ENCODE measurements at places on chromosomes 11 and 22. TPM values are rescaled to one million over a fixed set of nuclear protein-coding genes. Genes with fewer than 3 reads are reported as not detected.
A peak's percentile ranks its signal among the peaks of the same experiment; 100 is the strongest.

Gene C11orf86
- total RNA-seq = not detected

- no peaks in the 10 kb centered on the region for H3K27me3 ChIP-seq
- no peak overlapping the region for H3K27ac ChIP-seq
- no peak overlapping the region for H3K4me3 ChIP-seq
- DNase-seq = no peak
These were observed 1569.8 kb upstream of the TENM4 start for GRCh38 chr11:81010631-81011030.

GRCh38 chr11:119712459-119713358 is 16.3 kb downstream of the NECTIN1 start:
- H3K4me1 ChIP-seq = peaks cover 6% of the 10 kb centered on the region
- H3K36me3 ChIP-seq = no peaks in the 10 kb centered on the region
- no peak overlapping the region for H3K27ac ChIP-seq
- DNase-seq = no peak
- peaks cover 12% of the 10 kb centered on the region for H3K27me3 ChIP-seq

Gene OR10A2
- not detected for total RNA-seq

Gene NUDT22
- 69.8 TPM for total RNA-seq

Gene CYTH4
- 60.5 TPM for total RNA-seq

GRCh38 chr11:1478544-1478943 is 8.0 kb downstream of the MOB2 start:
- H3K27ac ChIP-seq = no peak overlapping the region
- H3K4me3 ChIP-seq = no peak overlapping the region
- H3K27me3 ChIP-seq = no peaks in the 10 kb centered on the region
- peaks cover 9% of the 10 kb centered on the region for H3K36me3 ChIP-seq
- no peaks in the 10 kb centered on the region for H3K4me1 ChIP-seq

- H3K36me3 ChIP-seq = no peaks in the 10 kb centered on the region
- no peak overlapping the region for H3K4me3 ChIP-seq
- DNase-seq = peak; percentile 17
- H3K27ac ChIP-seq = no peak overlapping the region
- peaks cover 2% of the 10 kb centered on the region for H3K27me3 ChIP-seq
These were observed 365.7 kb upstream of the CADM1 start for GRCh38 chr11:115869780-115870431.

GRCh38 chr11:30245621-30246020 is 14.8 kb downstream of the FSHB start:
- H3K4me3 ChIP-seq = no peak overlapping the region
- H3K27ac ChIP-seq = no peak overlapping the region
- H3K4me1 ChIP-seq = no peaks in the 10 kb centered on the region

Gene PGA3
- not detected for total RNA-seq

DNA sequence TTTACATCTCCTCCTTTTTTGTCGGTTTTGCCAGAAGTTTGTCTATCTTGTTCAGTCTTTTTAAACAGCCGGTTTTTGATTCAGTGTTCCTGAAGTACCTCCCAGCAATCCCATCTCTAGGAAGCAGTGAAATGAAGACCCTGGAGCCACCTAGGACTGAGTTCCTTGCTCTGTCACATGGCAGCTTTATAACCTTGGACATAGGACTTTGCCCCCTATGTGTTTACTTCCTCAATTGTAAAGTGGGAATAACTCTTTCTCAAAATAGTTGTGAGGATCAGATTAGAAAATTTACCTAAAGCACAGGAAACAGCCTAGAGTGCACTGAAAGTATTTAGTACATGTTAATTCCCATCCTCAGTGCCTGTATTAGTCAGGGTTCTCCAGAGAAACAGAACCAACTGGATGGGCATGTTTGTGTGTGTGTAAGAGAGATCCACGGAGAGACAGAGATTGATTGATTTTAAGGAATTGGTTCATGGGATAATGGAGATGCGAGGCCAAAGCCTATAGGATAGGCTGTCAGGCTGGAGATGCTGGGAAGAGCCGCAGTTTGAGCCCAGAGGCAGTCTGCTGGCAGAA is 20.0 kb downstream of the FAM83F start:
- H3K36me3 ChIP-seq = no peaks in the 10 kb centered on the region
- H3K27ac ChIP-seq = no peak overlapping the region
- no peak overlapping the region for H3K4me3 ChIP-seq

DNA sequence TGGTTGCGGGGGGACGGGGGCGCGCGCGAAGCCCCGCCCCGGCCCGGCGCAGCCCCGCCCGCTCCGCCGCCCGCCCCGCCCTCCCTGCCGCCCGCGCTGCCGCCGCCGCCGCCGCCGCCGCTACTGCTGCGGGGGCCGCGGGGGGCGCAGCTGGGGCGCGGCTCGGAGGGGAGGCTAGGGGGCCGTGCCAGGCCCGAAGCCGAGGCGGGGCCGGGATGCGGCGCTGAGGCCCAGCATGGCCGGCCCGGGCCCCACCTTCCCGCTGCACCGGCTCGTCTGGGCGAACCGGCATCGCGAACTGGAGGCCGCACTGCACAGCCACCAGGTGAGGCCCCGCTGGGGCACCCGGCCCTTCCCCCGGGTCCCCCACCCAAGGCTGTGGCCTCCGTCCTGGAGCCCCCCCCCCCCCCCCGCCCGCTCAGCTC is at the start of gene ANKRD13D:
Gene ANKRD13D (plus strand): TSS at position 78 of the 425 bp plus-strand sequence. CDS start 158 bp downstream, at position 236.
- DNase-seq = no peak
- peak within 1 kb of the TSS; percentile 97 for H3K27ac ChIP-seq
- H3K36me3 ChIP-seq = peaks cover 39% of the 10 kb centered on the region
- peak within 1 kb of the TSS; percentile 88 for H3K4me3 ChIP-seq
- peaks cover 67% of the 10 kb centered on the region for H3K4me1 ChIP-seq
- H3K27me3 ChIP-seq = no peaks in the 10 kb centered on the region

GRCh38 chr11:117045956-117046355 is 52.3 kb downstream of the SIK3 start:
- no peak overlapping the region for H3K4me3 ChIP-seq
- no peak for DNase-seq
- peaks cover 5% of the 10 kb centered on the region for H3K36me3 ChIP-seq

GRCh38 chr11:57785072-57785471 is 23.5 kb downstream of the CTNND1 start:
- no peak for DNase-seq
- H3K27me3 ChIP-seq = no peaks in the 10 kb centered on the region
- no peak overlapping the region for H3K27ac ChIP-seq
- no peaks in the 10 kb centered on the region for H3K4me1 ChIP-seq
- no peaks in the 10 kb centered on the region for H3K36me3 ChIP-seq
- H3K4me3 ChIP-seq = no peak overlapping the region

Gene RAG2
- total RNA-seq = not detected

DNA sequence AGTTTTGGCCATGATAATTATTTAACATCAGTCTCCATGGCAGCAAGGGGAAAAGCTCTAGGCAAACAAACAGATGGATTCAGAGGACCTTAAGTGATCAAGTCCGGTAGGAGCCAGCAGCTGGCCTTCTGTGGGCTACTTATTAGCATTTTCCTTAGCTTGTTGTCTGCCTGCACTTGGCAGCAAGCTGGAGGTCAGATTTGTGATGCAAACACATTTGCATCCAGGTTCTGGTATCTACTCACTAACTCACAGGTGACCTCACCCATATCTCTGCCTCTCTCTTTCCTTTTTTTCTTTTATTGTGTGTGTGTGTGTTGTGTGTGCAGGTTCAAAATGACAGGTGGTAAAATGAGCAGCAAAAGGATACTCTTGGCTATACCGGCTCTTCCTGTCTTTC is 32.3 kb downstream of the ARHGAP42 start:
- no peaks in the 10 kb centered on the region for H3K36me3 ChIP-seq
- H3K4me1 ChIP-seq = no peaks in the 10 kb centered on the region
- no peak overlapping the region for H3K27ac ChIP-seq
- H3K27me3 ChIP-seq = no peaks in the 10 kb centered on the region

DNA sequence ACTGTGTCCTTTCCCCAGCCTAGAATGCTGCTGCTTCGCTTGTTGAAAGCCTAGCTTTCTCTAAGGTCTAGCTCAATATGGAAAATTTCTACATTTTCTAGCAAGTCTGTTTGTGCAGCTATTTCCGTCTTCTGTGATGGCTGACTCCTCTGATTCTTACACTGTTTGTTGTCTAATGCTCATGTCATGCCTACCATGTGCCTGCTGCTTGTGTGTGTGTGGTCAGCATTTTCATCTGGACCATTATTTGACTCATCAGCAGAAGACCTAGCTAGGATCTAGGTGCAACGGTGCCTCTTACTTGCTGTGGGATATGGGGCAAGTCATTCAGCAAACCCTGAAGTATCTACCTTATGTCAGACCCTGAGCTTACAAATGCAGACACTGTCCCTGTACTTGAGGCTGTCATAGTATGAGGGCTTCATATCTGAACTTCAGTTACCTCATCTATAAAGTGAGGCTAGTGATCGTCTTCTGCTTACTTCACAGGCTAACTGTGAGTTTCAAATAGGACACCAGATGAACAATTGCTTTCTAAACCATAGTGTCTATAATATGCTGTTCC is 86.5 kb upstream of the MYO18B start:
- H3K27me3 ChIP-seq = no peaks in the 10 kb centered on the region
- no peak overlapping the region for H3K27ac ChIP-seq
- DNase-seq = no peak
- no peak overlapping the region for H3K4me3 ChIP-seq
- H3K36me3 ChIP-seq = no peaks in the 10 kb centered on the region

Gene RBFOX2
- total RNA-seq = 4.6 TPM

- DNase-seq = no peak
- H3K4me3 ChIP-seq = no peak overlapping the region
- no peaks in the 10 kb centered on the region for H3K27me3 ChIP-seq
- no peaks in the 10 kb centered on the region for H3K36me3 ChIP-seq
- peaks cover 13% of the 10 kb centered on the region for H3K4me1 ChIP-seq
These were observed 28.1 kb upstream of the SCGB1A1 start for GRCh38 chr11:62390722-62391121.

DNA sequence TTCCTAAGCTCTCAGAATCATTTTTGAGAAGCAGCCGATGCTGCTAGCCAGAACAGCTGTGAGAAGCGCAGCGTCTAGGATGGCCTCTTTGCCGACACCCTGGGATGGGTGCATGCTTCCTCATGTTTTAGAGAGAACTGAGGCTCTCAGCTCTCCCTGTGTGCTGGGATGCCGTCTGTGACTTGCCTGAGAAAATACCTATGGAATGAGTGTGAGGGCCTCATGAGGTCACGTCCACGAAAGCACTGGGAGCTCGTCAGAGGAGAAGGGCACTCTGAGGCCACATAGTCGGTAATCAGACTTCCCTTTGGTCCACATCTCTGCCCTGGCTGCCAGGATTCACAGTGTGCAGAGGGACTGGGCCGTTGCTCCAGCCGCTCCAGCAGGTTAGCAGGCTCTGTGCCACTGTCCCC is 54.7 kb downstream of the MICAL3 start:
- peaks cover 1% of the 10 kb centered on the region for H3K36me3 ChIP-seq
- H3K4me1 ChIP-seq = peaks cover 6% of the 10 kb centered on the region
- no peak for DNase-seq
- H3K27ac ChIP-seq = no peak overlapping the region

Gene TPCN2
- total RNA-seq = 12.0 TPM

- H3K27me3 ChIP-seq = peaks cover 15% of the 10 kb centered on the region
- H3K4me3 ChIP-seq = no peak overlapping the region
- H3K36me3 ChIP-seq = peaks cover 3% of the 10 kb centered on the region
- H3K27ac ChIP-seq = no peak overlapping the region
- DNase-seq = no peak
These were observed 21.5 kb upstream of the PVALB start for GRCh38 chr22:36838119-36839030.

DNA sequence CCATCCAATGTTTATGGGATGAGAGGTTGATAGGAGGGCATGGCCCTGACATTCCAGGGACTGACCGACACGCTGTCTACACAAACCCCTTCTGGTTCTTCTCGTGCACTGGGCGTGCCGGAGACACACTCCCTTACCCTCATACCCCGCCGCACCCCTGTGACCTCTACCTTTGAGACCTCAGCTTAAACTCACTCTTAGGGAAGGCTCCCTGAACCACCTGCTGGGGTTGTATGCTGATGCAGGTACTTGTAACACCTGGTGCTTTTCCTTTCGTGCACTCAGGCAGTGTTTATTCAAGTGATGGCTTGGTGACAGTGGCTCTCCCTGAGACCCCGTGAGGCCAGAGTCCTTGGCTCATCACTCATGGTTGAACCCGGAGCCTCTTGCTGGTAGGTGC is 12.0 kb downstream of the PPARA start:
- no peak overlapping the region for H3K4me3 ChIP-seq
- DNase-seq = no peak
- no peaks in the 10 kb centered on the region for H3K36me3 ChIP-seq
- H3K4me1 ChIP-seq = no peaks in the 10 kb centered on the region
- H3K27me3 ChIP-seq = no peaks in the 10 kb centered on the region
- H3K27ac ChIP-seq = no peak overlapping the region

GRCh38 chr22:46479046-46479445 is 58.4 kb downstream of the CELSR1 start:
- no peaks in the 10 kb centered on the region for H3K36me3 ChIP-seq
- peaks cover 10% of the 10 kb centered on the region for H3K27me3 ChIP-seq
- H3K4me1 ChIP-seq = peaks cover 13% of the 10 kb centered on the region
- no peak overlapping the region for H3K4me3 ChIP-seq

Gene TESMIN
- total RNA-seq = 7.3 TPM

GRCh38 chr11:130554241-130555055 is 106.0 kb downstream of the ADAMTS15 start:
- no peaks in the 10 kb centered on the region for H3K4me1 ChIP-seq
- DNase-seq = no peak
- no peaks in the 10 kb centered on the region for H3K36me3 ChIP-seq

- peak; percentile 67 for DNase-seq
- H3K4me1 ChIP-seq = no peaks in the 10 kb centered on the region
- no peak overlapping the region for H3K4me3 ChIP-seq
These were observed 177.6 kb downstream of the IGLL1 start for GRCh38 chr22:23402275-23403151.

GRCh38 chr11:64007160-64007628 is 21.0 kb downstream of the OTUB1 start:
- H3K4me3 ChIP-seq = no peak overlapping the region
- peaks cover 28% of the 10 kb centered on the region for H3K27me3 ChIP-seq
- H3K36me3 ChIP-seq = no peaks in the 10 kb centered on the region
- no peak for DNase-seq

- no peak for DNase-seq
- H3K4me1 ChIP-seq = no peaks in the 10 kb centered on the region
- H3K27me3 ChIP-seq = no peaks in the 10 kb centered on the region
These were observed 240.0 kb upstream of the LARGE1 start for GRCh38 chr22:34160141-34160783.

DNA sequence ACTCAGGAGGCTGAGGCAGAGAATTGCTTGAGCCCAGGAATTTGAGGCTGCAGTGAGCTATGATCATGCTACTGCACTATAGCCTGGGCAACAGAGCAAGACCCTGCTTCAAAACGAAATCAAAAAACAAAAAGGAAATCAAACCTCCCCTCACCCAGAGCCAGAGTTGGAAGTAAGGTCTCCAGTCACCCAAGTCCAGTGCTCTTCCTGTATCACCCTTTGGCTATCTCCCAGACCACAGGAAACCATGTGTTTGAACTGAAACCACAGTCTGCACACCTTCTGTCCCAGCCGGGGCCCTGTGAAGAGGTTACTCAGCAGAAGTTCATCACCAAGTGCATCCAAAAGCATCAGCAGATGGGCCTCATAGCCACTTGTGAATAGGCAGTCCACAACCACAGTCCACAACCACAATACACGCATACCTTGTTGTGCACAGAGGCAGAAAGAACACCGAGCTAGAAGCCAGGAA is 4.6 kb downstream of the MYH9 start:
- H3K27me3 ChIP-seq = no peaks in the 10 kb centered on the region
- peak overlapping the region; percentile 97 for H3K27ac ChIP-seq
- DNase-seq = peak; percentile 86
- peaks cover 49% of the 10 kb centered on the region for H3K36me3 ChIP-seq
- H3K4me3 ChIP-seq = peak overlapping the region; percentile 67

Gene ADM2
- total RNA-seq = 7.3 TPM

Gene ZDHHC13
- 25.4 TPM for total RNA-seq

Measured in activated CD4-positive, alpha-beta memory T cell treated with anti-CD3 and anti-CD28 coated beads for 36 hours (primary cell).